Stimulated activated CD4-positive, alpha-beta T cell treated with anti-CD3 and anti-CD28 coated beads, Interleukin-15, amount 100 ng/mL, for 48 hours (primary cell): ENCODE measurements at places on chromosomes 4 and X.

DNA sequence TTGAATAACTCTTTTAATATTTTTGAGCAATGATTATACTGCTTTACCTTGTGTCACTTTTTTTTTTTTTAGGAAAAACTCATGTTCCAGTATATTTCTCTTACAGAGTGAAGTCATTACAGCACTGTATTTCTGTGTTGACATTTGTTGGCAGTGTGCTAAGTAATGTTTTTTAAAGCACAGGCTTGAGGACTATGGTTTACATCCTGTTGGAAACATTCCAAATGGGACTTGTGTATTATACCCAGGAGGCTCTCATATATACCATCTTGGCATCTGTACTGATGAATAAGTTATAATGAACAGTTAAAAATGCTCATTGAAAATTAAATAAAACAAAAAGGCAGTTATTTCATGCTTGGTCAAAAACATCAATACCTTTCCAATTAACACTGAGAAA, 33.8 kb downstream of the CEP44 start:
- no peak for DNase-seq

- DNase-seq = no peak
These were observed 1118.3 kb upstream of the ADGRL3 start for GRCh38 chr4:60081839-60082238.

GRCh38 chr4:7156328-7156727, 36.0 kb upstream of the SORCS2 start:
- no peak for DNase-seq

- no peak for DNase-seq
These were observed 13.3 kb downstream of the LRPAP1 start for GRCh38 chr4:3518941-3519340.
